ENCODE measurements at places on chromosomes 3 and 15.

- DNase-seq = no peak
Measured at GRCh38 chr3:126930936-126931600, 51.8 kb upstream of the PLXNA1 start.

DNA sequence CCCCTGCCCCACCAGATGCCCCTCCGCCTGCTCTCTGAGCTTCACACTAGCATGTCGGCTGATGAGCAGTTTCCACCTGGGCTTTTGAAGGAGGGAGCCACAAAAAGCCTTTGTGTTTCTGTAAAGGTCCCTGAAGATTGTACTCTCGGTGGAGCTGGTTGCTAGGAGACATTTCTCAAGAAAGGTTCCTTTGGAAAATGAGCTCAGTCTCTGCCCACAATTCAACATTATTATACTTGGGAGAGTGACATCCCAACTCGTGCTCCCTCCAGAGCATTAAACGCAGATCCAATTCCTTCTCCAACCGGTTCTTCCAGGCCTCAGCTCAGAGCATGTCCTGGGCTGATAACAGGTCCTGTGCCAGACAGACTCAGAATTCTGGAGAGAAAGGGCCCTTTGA, 26.8 kb upstream of the FAM107A start:
- no peak for DNase-seq

- DNase-seq = no peak
Measured at GRCh38 chr3:186133980-186134379, 25.1 kb upstream of the ETV5 start.

DNA sequence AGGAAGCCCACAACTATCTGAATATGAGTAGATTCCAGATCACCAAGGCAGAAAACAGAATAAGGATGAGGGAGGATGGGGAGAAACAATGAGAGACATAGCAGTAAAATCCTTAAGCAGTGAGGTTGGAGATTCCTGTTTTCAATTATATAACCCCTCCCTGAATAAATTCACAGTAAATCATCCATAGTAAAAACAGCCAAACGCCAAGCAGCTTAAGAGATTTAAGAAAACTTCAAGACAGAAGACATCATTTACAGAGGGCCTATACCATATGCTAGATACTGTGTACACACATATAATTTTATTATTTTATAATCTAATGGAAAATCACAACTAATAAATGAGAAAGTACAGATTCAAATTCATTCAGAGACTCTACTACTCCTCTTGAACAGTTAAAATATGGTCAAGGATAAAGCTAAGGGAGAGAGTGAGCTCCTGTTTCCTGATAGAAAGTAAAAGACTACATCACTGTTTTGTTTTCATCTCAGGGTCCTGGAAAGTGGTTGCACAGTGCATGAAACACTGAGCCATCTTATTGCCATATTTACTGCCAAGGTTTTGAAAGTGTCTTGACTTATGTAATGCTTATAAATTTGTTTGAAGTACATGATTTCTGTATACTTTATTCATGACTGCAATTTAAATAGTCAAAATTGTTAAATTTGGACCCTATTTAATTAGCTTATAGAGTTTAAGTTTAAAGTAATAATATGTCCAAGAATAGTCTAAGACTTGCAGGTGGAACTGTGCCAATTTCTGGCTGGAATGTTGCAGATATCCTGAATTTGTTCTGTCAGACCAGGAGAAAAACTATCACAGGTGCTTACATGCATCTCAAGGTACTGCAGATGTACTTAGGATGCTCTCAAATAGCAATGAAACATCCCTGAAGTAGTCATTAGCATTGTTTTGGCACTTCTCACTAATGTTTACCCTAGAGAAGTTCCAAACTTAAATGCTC, 141.4 kb downstream of the TBL1XR1 start:
- DNase-seq = no peak

DNA sequence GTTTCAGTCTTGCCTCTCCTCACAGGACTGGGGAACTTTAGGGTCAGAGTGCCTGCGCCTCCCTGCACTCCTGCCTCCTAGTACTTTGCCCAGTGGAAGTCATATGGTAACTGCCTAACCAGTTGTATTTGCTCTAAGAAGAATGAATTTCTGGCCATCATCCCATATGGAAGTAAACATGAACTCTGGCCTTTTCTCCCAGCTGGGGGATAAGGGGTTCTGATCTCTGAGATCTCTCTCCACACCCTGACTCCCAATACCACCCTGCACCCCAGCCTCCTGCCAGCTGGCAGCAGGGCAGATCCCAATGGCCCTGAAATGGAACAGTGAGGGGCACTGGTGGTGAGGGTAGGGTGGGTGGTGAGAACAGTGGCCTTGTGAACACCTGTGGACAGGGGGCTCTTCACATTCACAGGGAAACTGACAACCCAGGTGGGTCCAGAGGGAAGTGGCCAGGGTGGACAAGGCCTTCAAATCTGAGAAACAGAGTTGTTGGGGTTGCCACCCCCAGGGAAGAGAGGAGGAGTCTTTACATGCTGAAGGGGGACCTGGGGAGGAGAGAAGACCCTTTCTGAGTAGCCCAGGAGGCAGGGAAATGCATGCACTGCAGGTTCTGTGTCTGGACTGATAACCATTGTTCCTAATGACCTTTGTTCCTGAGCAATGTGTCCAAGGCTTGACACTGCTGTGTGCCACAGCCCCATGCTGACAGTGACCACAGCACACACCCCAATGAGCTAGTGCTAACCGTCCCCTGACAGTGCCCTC, 36.9 kb downstream of the RHCG start:
- no peak for DNase-seq

- no peak for DNase-seq
Measured at GRCh38 chr3:63860776-63861175, 2.8 kb downstream of the THOC7 start.

DNA sequence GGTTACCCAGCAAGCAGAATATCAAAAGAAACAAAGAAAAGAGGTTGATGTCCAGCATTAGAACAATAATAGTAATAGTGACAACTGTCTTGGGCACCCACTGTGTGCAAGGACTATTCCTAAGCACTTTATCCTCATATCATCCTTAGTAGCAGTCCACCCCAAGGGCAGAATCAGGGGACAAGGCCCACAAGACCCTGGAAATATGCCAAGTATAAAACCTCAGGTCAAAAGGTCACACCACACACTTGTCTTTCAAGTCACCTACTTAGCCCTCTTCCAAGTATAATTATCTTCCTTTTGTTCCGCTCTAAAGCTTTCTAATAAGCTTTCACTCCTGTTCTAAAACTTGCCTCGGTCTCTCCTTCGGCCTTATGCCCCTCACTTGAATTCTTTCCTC, 124.0 kb upstream of the STT3B start:
- DNase-seq = no peak

- DNase-seq = no peak
Measured at GRCh38 chr3:194135806-194136518, at the start of gene HES1. TSS of gene HES1 (plus strand) at chr3:194136148. CDS start at chr3:194136381, 233 bp downstream.

DNA sequence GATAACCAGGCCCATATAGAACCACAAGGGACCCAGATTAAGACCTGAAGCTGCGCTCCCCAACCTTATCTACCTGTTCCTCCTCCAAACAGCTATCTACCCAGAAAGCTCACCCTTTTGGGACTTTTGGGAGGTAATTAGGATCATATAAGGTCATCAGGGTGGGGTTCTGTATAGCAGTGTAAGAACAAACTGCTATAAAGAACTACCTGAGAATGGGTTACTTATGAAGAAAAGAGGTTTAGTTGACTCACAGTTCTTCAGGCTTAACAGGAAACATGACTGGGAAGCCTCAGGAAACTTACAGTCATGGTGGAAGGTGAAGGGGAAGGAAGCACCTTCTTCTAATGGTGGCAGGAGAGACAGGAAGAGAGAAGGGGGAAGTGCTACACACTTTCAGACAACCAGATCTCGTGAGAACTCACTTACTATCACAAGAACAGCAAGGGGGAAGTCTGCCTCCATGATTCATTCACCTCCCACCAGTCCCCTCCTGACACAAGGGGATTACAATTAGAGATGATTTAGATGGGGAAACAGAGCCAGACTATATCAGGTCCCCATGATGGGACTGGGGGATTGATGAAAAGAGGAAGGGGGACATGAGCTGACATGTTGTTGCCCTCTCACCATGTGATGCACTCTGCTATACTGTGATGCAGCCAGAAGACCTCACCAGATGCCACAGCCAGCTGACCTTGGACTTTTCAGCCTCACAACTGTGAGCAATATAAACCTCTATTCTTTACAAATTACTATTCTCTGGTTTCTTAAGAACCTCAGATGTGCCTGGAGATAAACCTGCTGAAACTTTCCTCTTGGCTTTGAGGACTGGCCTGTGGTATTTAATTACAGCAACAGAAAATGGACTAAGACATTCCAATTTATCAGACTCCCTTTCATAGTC, 15.3 kb upstream of the FMN1 start:
- no peak for DNase-seq

DNA sequence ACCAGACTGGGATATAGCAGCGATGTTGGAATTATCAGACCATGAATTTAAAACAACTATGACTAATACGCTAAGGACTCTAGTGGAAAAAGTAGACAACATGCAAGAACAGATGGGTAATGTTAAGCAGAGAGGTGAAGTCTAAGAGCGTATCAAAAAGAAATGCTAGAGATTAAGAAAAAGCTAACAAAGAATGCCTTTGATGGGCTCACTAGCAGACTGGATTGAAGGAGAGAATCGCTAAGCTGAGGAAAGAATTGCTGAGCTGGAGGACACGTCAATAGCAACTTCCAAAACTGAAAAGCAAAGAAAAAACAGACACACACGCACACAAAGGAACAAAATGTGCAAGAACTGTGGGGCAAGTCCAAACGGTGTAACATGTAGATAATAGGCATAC, 20.0 kb upstream of the CMTM6 start:
- DNase-seq = no peak

DNA sequence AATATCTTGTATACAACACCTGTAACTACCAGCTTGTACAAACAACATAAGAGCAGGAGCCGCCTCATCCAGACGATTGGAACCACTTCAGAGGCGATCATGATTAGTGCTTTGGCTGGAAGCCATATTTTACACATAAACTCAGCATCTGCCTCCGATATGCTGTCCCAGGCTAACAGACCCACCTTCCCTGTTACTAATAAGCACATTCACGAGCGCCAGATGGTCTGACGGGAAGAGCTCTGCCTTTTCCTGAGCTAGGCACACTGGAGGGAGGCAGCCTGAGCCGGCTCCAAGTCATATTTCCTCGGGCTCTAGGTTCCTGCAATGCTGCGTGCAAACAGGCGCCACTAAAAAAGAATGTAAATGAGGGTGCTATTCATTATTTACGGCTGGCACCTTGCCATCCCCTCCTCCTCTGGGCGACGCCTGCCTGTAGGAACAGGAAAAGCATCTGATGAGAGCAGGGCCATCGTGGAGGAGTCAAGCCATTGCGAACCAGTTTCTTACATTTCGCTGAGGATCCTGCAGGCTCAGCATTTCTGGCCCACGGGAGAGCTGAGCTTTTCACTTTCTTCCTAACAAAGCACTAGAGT, 98.2 kb downstream of the ANXA2 start:
- no peak for DNase-seq

DNA sequence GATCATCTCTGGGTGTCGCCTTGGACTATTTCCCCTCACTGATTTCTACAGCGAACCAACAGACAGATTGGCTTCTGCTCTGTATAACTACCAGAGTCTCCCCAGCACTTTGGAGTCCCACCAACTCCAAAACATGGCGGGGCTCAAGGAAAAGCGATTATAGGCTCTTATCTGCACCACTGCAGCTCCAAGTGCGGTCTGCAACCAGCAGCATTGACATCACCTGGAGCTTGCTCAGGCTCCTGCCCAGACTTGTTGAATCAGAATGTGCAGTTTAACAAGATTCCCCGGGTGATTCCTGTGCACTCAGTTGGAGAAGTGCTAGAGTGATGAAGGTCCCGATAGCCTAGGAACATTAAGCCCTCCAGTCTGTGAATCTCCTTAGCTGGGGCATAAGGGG, 9.0 kb downstream of the CCK start:
- no peak for DNase-seq

- DNase-seq = no peak
Measured at GRCh38 chr15:57427367-57427821, 51.1 kb downstream of the CGNL1 start.

- no peak for DNase-seq
Measured at GRCh38 chr3:156761713-156762451, 64.3 kb upstream of the LEKR1 start.

GRCh38 chr15:50939911-50940310, 31.4 kb downstream of the AP4E1 start:
- no peak for DNase-seq

- no peak for DNase-seq
Measured at GRCh38 chr15:80852676-80853075, 73.5 kb downstream of the CEMIP start.

GRCh38 chr3:10511809-10512494, 6.6 kb upstream of the ATP2B2 start:
- DNase-seq = no peak

DNA sequence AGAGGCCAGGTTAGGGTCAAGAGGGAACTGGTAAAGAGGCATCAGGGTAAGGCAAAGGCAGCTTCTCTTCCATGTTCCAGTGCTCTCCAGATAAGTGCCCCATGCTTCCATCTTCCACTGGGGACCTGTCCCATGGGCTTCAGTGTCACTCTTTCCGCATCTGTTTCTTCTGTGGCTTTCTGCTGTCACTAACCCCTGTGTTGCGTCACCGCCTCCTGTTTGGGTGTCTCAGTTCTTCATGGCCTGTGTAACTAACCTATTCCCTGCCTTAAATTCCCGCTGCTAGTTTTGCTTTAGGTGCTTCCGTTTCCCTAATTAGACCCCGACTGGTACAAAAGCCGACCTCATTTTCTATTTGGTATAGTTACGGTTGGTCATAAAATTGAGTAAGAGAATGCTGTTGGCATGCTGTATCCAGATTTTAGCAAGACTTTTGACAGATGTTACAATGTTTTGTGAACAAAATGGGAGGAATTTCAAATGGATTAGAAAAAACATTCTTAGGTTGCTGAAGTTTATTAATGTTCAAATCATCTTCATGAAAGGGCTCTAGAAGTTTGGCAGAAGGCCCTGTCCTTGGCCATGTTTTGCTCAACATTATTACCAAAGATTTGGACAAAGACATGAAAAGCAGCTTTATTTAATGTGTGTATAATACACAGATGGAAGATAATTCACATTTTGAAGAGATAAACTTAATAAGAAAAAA, 245.3 kb downstream of the BBX start:
- DNase-seq = no peak

- no peak for DNase-seq
Measured at GRCh38 chr3:187929112-187929816, 184.0 kb upstream of the BCL6 start.

DNA sequence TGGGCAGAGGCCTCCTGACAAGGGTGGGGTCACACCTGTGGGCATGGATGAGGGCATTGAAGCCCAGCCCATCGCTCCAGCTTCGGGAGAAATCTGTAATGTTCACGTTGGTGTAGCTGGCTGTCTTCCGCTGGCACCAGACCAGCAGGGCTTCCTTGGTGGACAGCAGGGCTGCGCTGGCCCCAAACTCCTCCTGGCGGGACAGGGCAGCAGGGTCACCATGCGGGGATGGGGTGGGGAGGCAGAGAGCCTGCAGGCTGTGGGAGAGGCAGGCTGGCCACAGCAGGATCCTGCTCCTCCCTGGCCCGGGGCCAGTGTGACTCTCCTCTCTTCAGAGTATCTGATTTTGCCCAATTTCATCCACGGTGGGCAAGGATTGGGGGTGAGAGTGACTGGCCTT, 6.0 kb downstream of the SPTBN5 start:
- no peak for DNase-seq

Data from kidney epithelial cell (primary cell).